ENCODE measurements at places on chromosomes 1 and 21.

GRCh38 chr1:24961334-24961733 lies 31.3 kb upstream of the RUNX3 start:
- no peak for DNase-seq

- no peak for DNase-seq
These were observed 10.6 kb downstream of the TNFRSF1B start for GRCh38 chr1:12177156-12177998.

- DNase-seq: no peak
These were observed 122.4 kb downstream of the TOMM20 start for GRCh38 chr1:235006132-235006721.

DNA sequence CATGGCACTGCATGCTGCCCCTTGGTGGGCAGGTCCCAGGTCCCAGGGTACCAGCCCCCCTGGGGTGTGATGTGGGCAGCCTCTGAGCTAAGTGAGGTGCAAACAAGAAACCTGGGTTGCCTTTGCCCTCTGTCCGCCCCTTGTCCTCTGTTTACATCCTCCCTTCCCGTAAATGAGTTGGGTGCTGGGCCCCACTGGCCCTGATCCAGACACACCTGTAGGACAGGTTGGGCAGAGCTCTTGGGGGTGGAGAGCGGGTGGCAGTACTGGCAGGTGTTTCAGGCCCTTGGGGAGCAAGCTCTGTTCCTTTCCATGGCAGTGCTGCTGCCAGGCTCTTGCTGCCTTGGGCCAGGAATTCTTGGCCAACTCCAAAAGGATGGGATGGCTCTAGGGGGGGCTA lies 35.8 kb downstream of the ELF3 start:
- DNase-seq: no peak

DNA sequence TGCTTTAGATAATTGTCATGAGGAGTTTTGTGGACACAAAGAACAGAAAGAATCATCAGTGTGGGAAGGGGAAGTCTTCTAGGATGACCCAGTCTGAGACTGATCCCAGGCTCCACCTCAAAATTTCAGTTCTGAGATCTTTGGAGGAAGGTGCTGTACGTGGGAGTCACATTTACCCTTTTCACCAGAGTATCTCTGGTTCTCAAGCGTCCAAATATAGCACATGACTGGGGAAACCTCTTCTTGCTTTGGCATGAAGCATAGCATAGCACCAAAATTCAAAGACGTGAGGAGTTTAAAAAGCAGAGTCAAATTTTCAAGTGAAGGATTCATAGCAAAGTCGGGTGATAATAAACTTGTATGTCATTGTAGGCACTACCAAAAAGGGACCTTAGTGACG lies 96.5 kb downstream of the LRRC53 start:
- DNase-seq: no peak

- DNase-seq: no peak
These were observed 19.3 kb downstream of the C1orf52 start for GRCh38 chr1:85240174-85240601.

DNA sequence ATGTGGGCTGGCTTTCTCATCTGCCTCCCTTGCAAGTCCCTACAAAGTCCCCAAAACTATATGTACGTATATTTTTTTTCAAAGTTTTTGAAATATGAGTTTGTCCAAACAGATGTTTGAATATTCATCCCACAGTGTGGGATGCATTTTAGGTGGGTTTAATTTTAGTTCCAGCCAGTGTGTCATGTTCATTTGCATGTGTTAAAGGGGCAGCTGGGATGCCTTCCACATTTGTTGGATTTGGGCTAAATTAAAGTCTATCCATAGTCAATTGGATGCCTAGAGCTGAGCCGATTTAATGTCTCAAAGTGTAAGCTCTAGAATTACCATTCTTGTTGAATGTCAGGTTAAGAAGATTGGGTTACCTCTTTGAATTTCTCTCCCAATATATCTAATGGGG lies 139.2 kb downstream of the GALNT2 start:
- no peak for DNase-seq

GRCh38 chr1:116886291-116886878 lies 23.3 kb upstream of the PTGFRN start:
- DNase-seq: no peak

GRCh38 chr1:2535455-2535854 lies 5.4 kb upstream of the HES5 start:
- DNase-seq: no peak

DNA sequence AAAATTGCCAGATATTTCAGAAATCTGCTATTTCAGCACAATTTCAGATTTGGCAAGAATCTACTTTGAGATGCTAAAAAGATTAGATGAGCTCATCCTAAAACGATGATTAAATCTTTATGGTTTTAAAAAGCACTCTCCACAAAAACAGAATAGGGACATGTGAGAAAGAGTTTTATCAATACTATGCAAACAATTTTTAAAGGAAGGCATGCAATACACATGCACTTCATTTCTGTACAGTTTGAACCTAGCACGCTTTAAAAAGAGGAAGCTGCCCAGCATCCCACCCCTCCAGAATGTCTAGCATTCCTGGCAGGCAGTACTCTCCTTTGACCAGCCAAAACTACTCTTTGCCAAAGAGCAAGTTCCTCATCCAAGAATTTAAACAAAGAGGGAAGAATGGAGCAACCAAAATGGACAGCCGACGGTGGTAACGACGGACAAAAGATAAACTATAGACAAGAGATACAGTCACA lies 1.3 kb downstream of the ARHGAP29 start:
- DNase-seq: no peak

DNA sequence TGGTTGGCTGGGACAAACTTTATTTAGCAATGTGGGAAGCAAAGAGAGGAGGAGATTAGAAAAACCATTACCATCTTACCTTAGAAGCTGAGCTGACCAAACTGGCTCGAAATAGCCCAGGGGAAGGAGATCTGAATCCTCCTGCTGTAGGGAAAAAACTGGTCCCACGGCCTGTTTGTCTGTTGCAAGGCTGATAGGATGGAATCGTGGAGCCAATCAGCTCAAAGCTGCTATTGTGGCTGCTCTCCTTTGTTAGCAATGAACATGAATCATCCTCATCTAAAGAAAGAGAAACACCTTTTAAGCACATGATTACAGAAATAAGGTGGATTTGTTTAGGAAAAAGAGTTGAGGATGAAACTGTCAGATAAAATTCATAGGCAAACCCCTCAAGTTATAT lies 21.5 kb downstream of the CLSPN start:
- no peak for DNase-seq

DNA sequence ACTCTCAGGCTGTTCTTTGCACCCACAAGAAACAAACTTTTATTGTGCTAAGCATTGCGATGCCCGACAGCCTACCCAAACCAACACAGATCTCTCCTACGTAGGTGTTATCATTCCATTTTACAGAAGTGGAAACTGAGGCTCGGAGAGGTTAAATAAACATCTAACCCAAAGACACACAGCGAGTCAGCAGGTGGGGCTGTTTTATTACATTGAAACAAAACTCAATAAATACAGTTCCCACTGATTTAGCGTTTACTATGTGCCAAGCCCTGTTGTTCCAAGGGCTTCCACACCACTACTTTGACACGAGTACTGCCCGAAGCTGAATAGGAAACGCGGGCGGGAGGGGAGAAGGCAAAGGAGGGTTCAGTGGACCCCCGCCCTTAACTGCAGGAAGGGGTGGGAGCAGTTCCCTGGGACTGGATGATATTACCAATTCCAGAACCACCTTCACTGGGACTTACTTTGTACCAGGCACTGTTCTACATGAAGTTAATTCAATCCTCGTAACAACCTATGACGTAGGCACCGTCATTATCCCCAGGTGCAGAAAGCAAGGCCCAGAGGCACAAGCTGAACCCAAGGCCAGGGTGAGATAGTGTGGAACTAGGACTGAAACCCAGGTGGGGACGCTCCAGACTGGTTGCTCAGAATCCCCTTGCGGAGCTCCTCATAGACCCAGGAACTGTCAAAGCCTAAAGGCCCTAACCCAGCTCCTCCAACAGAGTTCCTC lies 19.3 kb upstream of the ALDH4A1 start:
- no peak for DNase-seq

- peak; percentile 65 for DNase-seq
These were observed 4.1 kb upstream of the TFAP2E start for GRCh38 chr1:35568975-35569395.

DNA sequence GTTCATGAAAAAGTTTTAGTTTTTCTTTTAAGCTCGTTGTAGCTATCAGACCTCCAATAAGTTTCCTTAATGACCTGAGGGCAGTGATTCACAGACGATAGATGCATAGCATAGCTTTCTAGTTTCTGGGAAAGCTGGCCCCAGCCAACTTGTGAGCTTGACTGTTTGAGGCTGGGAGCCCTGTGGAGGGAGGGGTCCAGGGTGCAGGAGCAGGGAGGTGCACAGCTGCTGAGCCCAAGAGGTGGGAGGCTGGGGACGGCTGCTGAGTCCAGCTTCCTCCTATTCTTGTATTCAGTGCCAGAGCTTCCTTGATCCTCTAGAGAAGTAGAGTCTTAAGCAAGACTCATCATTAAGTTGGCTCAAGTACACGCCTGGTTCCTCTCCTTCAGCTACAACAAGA lies 11.0 kb upstream of the AVPR1B start:
- no peak for DNase-seq

- DNase-seq: no peak
These were observed 4.7 kb downstream of the SH2D5 start for GRCh38 chr1:20727746-20728316.

DNA sequence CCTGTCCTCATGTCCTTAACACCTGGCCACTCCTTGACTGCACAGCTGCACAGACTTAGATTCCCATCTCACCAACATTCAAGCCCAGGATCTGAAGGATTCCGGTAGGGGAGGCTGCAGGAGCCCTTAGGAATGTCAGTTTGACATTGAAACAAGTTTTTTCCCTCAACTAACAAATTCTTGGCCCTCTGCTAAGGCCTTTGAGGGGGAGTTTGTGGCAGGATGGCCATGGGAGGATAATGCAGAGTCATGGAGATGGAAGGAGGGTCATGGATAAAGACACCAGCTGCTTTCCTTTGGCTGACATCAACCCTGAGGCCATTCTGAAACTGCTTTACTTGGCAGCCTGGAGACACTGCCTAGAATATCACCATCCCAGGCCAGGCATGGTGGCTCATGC lies 63.4 kb upstream of the PPP2R5A start:
- no peak for DNase-seq

DNA sequence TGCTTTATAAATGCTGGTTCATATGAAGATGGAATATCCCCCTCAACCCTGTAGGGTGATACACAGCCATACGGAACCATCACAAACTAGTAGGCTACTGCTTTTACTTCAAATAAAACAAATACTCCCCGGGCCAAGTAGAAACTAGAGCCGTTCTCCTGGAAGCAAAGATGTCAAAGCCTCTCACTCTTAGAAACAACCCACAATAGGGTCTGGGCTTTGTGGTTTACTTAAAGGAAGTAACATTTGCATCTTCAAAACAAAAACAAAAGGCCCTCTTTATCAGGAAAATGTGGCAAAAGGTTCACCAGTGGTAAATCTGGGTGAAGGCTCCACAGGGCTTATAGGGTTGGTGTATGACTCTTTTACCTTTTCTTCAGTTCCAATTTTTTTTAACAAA lies 49.8 kb downstream of the HLCS start:
- no peak for DNase-seq

DNA sequence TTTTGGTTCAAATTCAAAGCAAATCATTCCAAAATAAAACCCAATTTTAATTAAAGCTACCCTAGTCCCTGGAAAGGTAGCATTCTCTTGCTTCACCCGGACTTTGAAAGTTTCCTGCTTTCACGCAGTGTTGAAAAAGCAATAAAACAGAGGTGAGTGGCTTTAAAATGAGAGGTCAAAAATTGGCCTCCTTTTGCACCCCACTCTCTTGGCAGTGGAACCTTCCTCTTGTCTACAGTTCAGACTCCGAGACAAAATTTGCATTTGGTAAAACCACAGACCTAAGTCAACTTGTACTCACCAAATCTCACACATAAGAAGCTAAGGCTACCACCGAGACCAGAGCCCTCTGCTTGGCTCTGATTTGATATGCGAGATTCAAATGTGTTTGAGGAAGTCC lies 252.7 kb downstream of the TTLL7 start:
- DNase-seq: no peak

Measured in GM18507 (cell line).